Ecto neural progenitor cell (in vitro differentiated cells): ENCODE measurements at places on chromosomes 5 and 9.
A peak's percentile ranks its signal among the peaks of the same experiment; 100 is the strongest.

- DNase-seq, result no peak
Observed at GRCh38 chr5:153030755-153031725, 459.4 kb upstream of the GRIA1 start.

DNA sequence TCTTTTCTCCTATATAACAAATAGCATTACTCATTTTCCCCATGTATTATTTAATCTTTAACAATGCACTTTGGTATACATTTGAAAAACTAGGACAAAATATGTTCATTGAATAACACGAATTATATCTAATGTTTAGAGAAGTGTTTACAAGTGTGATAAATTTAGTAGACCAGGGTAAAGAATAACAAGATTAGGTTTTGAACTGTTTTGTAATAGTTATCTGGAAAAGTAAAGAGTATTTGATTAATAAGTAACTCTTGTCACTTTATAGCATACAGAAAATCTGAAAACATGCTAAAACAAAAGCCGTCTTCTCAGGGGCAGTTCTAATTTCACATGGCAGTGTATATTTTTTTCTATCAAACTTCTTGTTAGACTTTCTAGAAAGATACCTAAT, 58.5 kb downstream of the PPIC start:
- DNase-seq, result no peak

- no peak for DNase-seq
Observed at GRCh38 chr5:36874465-36874864, 2.1 kb upstream of the NIPBL start.

DNA sequence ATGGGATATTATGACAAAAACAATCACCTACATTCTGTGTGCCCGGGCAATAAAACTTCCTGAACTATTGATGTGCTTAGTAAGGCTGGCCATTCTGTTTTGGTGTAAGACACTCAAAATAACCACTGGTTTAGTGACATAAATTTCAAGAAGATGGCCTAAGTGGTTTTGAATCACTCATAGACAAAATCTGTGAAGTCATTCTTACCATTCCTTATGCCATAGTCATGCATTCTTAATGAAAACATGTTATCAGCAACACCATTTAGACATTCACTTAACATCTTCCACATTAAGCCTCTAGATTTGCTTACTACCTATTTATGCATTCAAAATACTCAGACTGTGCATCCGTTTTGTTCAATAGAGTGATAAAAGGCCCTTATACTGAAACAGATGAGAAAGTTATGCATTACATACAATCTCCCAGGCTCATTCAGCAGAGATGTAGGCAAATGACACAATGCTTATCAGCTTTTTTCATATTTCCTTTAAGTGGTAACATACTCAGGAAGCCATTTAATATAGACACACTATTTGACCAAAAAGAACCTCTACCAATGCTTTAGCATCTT, 848.8 kb upstream of the DMAC1 start:
- no peak for DNase-seq

DNA sequence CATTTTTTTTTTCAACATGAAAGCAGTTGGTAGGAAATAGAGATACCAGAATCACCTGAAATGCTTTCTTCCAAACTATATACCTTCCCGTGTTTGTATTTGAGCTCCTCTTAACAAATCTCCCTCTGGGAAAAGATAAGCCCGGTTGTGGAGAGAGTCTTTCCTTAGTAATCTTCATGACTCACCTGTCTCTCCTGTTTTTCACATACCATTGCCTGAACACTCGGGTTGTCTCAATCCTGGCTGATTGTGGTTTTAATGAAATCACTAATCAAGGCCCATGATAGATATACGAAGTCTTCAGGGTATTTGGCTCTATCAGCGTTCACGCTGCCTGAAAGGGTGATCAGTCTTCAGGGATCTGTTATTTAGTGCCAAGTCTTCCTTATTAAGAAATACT, 136.7 kb downstream of the MAN2A1 start:
- no peak for DNase-seq

DNA sequence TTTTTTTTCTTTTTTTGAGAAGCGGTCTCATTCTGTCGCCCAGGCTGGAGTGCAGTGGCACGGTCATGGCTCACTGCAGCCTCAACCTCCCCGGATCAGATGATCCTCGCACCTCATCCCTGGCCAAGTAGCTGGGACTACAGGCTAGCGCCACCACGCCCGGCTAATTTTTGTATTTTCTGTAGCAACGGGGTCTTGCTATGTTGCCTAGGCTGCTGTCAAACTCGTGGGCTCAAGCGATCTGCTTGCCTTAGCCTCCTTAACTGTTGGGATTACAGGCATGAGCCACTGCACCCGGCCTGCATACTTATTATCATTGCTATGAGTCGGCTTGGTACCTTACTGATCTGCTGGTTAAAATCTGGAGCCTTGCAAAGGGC, 790 bp upstream of the IARS1 start:
- no peak for DNase-seq

DNA sequence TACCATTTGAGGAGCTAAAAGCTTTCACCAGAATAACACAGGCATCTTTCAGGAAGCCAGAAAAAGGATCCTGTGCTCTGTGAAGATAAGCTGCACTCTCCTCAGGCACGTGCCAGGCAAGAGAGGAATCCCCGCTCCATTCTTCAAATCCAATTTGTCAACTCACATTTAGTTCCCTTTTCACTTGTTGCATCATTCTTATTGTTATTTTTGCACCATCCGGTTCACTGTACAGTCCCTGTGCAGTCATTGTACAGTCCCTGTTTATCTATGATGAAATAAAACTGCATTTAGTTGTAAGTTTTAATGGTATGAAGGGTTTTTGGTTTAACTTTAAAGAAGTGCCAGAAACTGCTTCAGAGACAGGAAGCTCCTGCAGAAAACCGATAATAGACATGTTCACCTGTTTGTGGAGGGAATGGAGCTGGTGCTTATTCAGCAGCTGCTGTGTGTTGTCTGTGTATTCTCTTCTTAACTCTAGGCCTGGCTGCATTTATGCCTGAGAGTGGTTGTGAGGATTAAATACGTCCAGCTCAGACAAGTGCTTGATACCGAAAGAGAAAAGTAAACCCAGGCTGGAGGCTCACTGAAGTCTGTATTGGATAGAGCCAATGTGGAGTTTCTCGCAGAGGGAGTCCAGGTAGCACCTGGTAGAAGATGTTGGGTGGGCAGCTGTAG, 22.4 kb downstream of the IFNW1 start:
- DNase-seq, result no peak

DNA sequence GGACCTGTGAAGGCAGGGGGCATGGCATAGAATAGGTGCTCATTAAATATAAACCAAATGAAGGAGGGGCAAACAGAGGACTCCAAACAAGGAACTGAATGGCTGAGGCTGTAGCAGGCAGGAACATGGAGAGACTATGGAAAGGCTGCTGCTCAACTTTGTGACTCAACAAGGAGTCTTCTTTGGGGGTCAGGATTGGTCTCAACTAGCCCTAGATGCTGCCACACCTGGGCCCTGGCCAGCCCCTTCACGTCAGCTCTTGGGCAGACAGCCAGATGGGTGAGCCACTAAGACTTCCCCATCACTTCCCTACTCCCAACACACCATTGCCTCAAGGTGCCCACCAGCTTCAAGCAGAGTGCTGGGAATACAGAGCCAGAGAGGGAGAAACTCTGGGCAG, 11.0 kb downstream of the RPP25L start:
- no peak for DNase-seq

GRCh38 chr9:35603506-35603985, 1.5 kb upstream of the TESK1 start:
- DNase-seq, result no peak

DNA sequence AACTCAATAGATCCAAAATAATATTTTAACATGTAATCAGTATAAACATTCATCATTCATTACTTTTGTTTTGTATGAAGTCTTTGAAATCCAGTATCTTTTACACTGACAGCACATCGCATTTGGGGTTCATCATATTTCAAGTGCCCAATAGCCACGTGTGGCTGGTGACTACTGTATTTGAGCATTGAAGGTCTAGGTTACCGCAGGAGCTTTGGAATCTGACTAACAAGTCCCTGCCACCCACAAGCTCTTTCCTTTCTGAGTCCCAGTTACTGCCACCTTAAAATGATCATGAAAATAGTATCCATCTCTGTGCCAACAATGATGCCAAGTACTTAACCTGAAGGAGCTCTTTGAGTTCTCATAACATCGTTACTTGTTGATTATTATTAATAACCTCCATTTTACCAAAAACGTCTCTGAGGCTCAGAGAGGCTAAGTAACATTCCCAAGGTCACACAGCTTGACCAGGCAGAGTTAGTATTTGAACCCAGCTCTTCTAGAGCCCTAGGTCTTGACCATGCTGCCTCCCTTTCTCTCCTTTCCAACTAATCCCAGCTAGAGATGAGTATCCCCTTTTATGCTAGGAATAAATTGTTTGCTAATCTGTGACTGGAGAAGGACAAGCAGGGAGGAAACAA, 24.2 kb downstream of the ARHGEF37 start:
- DNase-seq, result no peak

DNA sequence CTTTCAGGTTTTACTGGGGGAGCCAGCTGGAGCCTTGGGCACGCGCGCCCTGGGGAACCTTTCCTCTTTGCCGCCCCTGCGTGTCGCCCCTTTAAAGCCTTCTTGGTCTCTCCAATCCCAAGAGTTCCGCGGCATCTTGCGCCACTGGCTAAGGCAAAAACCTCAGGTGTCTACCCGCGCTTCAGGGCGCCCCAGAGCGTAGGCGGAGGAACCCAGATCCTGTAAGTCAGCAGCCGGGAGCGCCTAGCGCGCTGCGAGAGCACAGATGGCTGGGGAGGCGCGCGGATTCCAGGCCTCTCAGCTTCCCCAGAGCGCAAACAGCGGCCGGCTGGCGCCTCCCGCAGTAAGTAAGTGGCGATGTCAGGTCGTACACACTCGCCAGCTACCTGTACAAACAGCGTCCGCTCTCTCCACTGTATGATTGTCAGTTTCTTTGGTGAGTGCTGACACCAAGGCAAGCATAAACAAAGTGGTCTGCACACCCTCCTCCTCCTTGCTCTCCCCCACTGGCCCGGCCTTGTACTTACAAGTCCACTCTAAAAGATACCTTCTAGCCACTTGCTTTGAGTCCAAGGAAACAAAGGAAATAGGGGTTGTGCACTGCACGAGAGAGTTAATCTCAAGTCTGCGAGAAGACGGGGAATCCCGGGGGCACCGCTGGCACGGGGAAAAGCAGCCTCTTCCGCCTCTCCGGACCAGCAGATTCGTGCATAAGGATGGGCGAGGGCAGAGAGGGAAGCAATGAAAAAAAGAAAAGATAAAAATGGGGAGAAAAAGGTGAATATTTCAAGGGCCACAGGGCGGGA, 2.9 kb downstream of the HTR1A start:
- peak; percentile 84 for DNase-seq

GRCh38 chr9:95073918-95074317, 243.6 kb downstream of the FANCC start:
- no peak for DNase-seq

DNA sequence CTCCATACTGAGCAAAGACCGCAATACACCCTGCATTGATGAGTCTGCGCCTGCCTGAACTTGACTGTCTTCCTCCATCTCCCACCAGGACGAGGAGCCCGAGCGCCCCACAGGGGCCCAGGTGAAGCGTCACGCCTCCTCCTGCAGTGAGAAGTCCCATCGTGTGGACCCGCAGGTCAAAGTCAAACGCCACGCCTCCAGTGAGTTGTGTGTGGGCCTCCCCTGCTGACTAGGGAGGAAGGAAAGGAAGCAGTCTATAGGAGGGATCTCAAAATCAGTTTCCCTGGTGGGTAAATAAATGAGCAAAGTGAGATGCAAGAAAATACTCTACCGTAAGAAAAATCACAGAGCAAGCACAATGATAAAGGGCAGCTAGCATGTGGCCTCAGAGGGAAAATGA, 22.8 kb upstream of the GRPEL2 start:
- no peak for DNase-seq

GRCh38 chr5:147408980-147409379, 100.9 kb downstream of the DPYSL3 start:
- DNase-seq, result no peak

- no peak for DNase-seq
Observed at GRCh38 chr5:150219142-150219541, 29.3 kb downstream of the SLC6A7 start.

- no peak for DNase-seq
Observed at GRCh38 chr9:2641033-2641432, 19.4 kb downstream of the VLDLR start.

DNA sequence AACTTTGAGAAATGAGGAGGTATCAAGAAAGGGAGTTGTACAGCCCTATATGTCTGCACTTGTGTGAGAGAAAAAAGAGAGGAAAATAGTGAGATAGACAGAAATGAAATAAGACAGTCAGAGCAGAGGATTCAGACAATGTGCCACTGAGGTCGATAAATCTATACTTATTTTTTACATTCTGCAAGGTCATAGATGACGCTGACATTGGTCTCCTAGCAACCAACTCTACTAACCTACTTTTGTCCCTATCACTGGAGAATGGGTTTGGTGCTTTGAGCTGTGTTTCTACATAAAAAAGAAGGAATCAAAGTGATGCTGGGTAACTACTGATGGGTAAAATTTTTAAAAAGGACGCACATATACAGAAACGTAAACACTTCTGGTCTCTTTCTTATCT, 573.3 kb upstream of the RORB start:
- no peak for DNase-seq

DNA sequence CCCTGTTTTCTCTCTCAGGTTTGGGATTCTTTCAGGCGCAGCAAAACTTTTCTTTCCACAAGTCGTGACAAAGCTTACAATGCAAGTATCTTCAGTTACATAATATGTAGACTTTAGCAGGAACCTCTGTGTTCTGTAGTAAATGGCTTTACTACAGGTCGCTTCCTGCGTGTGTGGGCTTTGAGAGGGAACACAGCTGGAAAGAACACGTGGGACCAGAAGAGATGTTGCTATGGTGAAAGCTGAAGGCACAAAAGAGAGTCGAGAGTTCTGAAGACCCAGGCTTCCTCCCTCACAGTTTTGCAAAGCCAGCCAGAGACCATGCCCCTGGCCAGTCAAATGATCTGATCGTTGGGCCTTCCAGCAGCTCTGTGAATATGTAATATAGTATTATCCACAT, 4.0 kb downstream of the ANKRD55 start:
- DNase-seq, result no peak

DNA sequence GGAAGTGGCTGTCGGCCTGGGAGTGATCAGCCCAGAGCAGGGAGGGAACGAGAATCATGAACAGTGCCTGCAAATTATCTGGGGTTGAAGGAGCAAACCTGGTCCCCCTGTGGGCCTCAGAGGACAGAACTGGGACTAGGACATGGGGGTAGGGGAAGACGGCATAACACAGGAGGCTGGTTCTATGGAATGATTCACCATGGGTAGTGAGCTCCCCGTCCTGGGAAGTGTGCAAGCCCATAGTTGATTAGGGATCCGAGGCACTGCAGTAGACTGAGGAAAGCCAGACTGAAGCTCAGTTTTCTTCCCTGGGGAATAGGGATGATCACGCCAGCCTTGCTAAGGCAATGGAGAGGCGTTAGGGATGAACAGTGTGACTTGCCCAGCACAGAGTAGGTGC, 5.6 kb downstream of the ADGRD2 start:
- no peak for DNase-seq

- DNase-seq, result peak; percentile 92
Observed at GRCh38 chr5:43483298-43484105, at the start of gene TMEM267. TSS of gene TMEM267 (minus strand) at chr5:43483865. CDS start at chr5:43453969, 29,896 bp downstream.

DNA sequence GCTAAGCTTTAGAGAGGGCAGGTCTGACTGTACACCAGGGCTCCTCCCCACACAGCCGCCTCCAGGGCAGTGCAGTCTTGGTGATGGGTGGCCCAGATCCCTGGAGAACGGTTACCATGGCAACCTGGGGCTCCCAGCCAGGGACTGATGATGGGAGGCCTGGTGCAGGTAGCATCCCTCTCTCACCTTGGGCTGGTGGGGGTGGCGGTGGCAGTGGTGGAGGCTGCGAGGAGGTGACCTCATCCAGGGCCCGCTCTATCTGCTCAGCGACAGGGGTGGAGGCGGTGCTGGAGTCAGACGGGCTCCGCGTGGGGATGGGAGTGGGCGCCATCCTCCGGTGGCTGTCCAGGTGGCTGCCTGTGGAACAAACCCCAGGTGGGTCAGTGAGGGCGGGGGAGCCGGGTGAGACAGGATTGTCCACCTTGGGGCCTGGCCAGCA, 12.3 kb downstream of the PRR7 start:
- DNase-seq, result no peak
